Activated CD4-positive, alpha-beta T cell treated with anti-CD3 and anti-CD28 coated beads, Interleukin-2, amount 10 ng/mL, durations not matched to agents 7 days and 5 days (primary cell): ENCODE measurements at places on chromosomes 16 and 17.

DNA sequence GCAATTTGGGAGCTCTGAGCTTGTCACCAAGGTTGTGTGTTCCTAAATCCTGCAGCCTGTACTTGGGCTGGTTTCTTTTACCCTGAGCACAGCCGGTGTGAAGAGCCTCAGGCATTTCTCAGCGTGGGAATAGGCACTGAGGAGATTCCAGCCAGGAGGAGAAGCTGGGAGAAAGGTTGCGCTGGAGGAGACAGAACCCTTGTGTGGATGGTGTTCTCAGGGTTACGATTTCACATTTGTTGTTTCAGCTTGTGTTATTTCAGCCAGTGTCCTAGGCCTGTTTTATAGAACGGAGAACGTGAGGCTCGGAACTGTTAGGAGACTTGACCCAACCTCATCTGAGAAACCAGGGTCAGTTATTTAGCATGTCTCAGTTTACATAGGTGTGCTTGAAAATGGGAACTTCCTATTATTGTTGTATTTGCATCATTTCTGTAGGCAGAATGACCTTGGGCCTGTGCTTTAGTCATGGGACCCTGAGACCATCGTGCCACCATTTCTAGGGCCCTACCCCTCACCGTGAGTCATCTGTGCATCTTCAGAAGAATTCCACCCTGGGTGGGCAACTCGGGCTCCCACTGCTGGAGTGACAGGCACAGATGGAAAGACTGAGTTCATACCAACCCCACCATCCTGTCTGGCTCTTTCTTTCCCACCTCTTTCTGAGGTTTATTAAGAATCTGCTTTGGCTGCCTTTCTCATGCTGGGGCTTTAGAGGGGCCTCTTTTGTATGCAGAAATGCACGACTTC, 134.9 kb downstream of the MSI2 start:
- DNase-seq: no peak

GRCh38 chr16:67170168-67170948, at the start of gene NOL3:
Gene NOL3 (plus strand): TSS chr16:67170538.
- DNase-seq: peak; percentile 46

DNA sequence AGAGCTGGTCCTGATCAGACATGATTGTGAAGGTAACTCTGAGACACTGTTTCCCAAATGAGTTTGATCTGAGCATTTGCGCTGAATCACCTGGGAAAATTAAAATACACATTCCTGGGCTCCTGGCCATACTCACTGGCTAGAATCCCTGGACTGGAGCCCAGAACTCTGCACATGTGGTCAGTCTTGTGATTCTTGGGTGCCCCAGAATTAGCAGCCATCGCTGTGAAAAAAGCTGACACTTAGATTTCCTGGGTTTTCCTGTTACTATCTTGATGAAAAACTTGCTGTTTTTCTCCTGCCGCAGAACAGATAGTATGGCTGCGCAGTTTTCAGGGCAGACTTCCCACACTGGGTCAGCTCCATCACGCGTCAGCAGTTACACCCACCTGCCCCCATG, 24.6 kb downstream of the NECAB2 start:
- no peak for DNase-seq

GRCh38 chr17:80284631-80285030, 24.0 kb downstream of the RNF213 start:
- no peak for DNase-seq

GRCh38 chr17:77253611-77254051, 112.9 kb downstream of the SEC14L1 start:
- no peak for DNase-seq

DNA sequence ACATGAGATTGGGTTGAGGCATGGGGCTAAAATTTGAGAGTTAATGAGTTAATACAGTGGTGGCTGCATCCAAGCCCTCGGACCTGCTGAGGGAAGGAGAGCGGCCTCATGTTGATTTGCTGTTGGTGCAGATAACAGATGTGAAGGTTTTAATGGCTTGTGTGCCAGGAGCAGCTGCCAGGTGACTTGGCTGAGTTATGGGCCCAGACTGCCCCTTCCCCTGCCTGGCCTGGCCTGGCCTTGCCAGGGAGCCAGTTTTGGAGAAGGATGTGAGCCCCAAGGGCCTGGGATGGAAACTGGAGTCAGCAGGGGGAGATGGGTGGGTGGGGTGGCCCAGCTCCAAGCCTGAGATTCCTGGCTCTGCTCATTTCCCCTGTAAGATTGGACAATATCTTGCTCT, 230.1 kb downstream of the CBLN1 start:
- no peak for DNase-seq

- DNase-seq: no peak
Observed at GRCh38 chr17:81002409-81003361, 11.0 kb downstream of the CHMP6 start.

- no peak for DNase-seq
Observed at GRCh38 chr16:11542069-11542744, 44.5 kb downstream of the LITAF start.

DNA sequence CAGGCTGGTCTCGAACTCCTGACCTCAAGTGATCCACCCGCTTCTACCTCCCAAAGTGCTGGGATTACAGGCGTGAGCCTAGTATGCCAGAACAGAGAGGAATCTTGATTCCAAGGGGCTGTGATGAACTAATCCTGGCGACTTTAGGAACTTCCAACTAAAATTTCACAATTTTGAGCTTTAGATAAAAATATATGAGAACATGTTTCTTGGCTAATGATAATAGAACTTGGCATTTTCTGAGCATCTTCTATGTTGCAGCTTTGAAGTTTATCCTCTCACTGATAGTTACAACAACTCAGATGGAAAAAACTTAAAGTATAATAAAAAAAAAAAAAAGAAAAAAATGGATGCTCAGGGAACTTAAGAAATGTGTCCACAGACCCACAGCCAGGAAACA, 69.8 kb upstream of the WSCD1 start:
- no peak for DNase-seq

GRCh38 chr17:12229335-12229734, 208.7 kb downstream of the MAP2K4 start:
- no peak for DNase-seq

DNA sequence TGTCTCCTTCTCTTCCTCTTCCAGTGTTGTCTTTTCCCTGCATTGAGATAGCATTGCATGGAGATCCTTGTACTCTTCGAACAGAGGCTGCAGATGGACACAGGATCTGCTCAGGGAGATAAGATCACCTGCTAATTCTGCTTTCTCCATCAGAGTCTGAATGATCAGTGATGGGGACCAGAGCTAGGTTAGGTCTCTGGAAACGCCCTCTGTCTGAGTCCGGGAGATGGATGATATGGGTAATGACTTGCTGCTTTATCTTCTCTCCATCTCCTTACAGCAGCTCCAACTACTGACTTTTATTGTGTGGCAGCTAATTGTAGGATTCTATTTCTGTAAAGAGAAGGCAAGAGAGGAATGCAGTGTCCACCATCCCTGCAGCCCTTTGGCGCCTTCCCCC, 435.6 kb downstream of the WWOX start:
- DNase-seq: no peak

DNA sequence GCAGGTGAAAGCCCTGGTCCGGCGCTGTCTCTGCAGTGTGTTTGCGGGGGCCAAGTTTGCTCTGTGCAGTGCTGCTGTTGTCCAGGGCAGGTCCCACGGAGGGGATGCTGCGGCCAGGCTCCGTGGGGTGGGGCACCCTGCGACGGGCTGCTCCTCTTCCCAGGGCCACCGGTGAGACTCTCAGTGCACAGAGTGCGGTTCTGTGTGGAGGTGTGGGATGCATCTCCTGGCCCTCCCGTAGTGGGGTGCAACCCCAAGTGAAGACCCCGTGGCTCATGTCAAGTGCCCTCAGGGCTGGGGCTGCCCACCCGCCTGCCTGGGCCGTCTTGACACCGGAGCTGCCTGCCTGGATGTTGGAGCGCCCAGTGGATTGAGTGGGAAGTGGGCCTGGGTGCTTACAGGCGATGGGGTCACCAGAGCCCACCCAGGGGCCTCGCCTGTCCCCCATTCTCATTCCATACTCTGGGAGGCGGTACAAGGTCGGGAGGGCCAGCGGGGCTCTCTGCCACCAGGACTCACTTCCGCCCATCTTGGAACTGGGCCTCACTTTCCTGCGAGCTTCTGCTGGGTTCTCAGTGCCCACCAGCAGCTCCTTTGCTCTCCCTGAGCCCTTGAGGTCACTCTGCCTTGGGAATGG, 119.9 kb downstream of the BANP start:
- DNase-seq: no peak

- no peak for DNase-seq
Observed at GRCh38 chr17:27226611-27227230, 67.2 kb upstream of the WSB1 start.

GRCh38 chr16:72104905-72105304, 11.3 kb downstream of the DHX38 start:
- DNase-seq: no peak

GRCh38 chr17:76441686-76442340, 11.1 kb downstream of the UBE2O start:
- no peak for DNase-seq

DNA sequence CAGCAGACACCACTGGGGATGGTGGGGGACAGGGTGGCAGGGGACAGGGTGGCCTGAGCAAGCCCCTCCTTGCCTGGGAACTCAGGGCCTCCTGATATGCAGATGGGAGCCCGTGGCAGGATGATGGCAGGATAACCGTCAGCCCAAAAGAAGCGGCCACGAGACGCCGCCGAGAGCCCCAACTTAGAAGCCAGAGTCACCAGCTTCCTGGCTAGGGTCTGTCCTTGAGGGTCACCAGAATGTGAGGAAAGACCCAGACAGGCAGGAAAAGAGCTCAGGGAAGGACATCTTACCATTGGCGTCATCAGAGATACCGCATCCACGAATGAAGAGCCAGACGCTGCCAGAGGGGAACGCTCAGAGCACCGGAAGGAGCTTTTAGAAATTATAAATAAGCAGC, 19.4 kb downstream of the RAB40C start:
- DNase-seq: no peak

DNA sequence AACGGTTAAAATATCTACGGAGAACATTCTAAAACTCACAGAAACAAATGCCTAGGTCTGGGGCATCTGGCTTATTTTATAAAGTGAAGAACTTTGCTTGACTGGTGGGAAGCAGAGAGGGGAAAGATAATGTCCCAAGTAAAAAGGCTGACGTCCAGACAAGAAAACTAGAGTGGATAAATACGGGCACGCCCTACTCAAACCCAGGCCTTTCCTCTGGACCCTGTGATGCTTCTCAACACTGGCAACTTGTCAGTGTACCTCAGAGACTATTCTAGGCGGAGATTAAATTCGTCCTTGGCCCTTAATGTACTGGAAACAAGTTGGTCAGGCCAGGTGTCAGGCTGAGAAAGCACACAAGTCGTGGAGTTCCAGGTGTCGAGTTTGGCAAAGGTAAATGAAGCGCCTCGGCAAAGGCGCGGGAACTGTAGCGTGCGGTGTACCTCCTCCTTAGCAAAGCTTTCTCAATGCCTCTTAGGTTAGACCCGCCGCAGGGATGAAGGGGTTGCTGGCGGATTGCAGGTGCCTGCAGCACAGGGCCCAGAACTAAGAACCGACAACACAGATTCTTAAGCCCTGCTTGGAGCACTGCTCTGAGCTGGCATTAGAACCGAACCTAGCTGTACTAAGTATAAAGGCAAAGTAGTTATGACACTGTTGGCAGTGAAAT, 668 bp upstream of the UNK start:
- peak; percentile 39 for DNase-seq

DNA sequence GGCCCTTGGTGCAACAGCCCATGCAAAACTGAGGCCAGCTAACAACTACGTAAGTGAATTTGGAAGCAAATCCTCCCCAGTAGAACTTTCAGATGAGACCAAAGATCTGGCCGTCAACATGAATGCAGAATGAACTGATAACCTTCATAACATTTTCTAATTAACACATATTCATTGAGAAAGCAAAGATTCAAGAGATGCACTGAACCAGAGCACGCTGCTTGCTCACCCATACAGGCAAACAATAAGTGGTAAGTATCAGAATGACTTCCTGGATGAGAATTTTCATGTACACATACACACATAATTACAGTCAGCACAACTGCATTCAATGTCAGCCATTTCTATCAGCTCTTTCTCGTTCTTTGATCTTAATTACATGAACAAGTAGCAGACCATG, 30.6 kb downstream of the XYLT1 start:
- DNase-seq: no peak

GRCh38 chr16:83338941-83339340, 468.8 kb upstream of the HSBP1 start:
- no peak for DNase-seq

DNA sequence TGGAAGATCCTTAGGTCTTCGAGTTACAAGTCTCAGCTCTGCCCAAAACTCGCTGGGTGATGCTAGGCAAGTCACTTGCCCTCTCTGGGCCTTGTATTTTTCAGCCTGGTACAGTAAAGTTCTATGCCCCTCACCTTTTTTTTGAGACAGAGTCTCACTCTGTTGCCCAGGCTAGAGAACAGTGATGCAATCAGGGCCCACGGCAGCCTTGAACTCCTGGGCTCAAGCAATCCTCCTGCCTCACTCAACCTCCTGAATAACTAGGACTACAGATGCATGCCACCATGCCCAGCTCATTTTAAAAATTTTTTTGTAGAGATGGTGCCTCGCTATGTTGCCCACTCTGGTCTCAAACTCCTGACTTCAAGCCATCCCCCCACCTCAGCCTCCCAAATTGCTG, 3.8 kb downstream of the MYH11 start:
- DNase-seq: no peak

- DNase-seq: no peak
Observed at GRCh38 chr16:85789773-85790172, 9.6 kb downstream of the EMC8 start.

DNA sequence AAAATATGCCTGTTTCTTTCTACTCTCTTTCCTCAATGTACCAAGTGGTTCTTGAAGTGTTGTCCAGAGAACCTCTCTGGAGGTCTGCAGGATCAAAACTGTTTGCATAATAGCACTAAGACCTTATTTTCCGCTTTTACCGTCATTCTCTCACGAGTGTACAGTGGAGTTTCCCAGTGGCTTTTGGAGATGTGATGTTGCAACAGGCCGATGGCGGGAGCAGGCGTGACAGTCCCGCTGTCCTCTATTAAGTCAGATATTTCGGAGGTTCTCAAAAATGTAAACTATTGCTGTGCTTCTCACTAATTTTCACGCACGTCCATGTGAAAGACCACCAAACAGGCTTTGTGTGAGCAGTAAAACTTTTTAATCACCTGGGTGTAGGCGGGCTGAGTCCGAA, 8.3 kb upstream of the GPRC5B start:
- no peak for DNase-seq

DNA sequence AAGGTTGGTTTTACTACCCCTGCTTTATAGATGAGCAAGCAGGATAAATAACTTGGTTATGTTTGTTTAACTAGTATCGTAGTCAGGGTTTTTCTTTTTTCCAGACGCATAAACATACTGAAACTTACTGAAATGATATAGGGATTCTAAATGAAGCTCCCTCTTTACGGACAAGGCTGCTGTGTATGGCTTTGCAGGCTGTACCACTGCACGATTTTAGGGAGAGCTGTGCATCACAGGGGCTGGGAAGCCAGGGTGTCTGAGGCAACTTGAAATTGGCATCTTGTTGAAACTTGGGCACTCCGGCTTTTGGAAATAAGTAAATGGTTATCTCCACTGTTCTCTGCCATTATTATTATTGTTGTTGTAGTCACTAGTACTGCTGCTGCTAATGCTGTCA, 218.1 kb upstream of the CDH8 start:
- no peak for DNase-seq

- DNase-seq: no peak
Observed at GRCh38 chr16:80751167-80751566, 53.2 kb downstream of the CDYL2 start.

GRCh38 chr16:4766875-4767628, at the start of gene ZNF500:
Gene ZNF500 (minus strand): TSS chr16:4767162. CDS start chr16:4765978, 1,184 bp downstream.
- DNase-seq: peak; percentile 96

- no peak for DNase-seq
Observed at GRCh38 chr17:2143332-2143731, 88.4 kb downstream of the HIC1 start.
